ENCODE measurements at places on chromosomes 3 and 15.

- no peak for DNase-seq
These were observed 4.5 kb upstream of the MYRIP start for GRCh38 chr3:39804951-39805350.

- no peak for DNase-seq
These were observed 61.7 kb downstream of the TGFBR2 start for GRCh38 chr3:30668051-30668609.

DNA sequence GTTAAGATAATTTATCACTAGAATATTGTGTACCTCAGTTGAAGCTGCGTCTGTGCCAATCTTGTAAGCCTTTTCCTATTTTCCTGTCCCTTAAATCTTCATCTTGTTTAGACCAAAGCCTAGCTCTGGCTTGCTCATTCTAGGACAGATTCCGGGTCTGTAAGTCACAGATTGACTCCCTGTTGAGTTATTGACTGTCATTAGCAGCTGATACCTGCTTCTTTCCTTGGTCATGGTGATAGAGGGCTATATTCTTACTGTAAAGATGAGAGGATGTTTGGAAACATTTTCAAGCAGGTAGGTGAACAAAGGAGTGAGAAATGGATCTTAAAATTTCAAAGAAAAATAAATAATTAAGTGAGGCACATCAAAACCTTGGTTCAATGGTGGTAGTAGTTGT lies 200.2 kb downstream of the KCNH8 start:
- DNase-seq = no peak

GRCh38 chr15:65344214-65344913 lies 33.4 kb downstream of the IGDCC3 start:
- DNase-seq = no peak

- no peak for DNase-seq
These were observed 194.3 kb downstream of the BCHE start for GRCh38 chr3:165642761-165643420.

GRCh38 chr3:55297245-55297644 lies 189.9 kb downstream of the WNT5A start:
- DNase-seq = no peak
